ENCODE measurements at places on chromosomes 13 and 19. TPM values are rescaled to one million over a fixed set of nuclear protein-coding genes. Genes with fewer than 3 reads are reported as not detected.

Gene LIN7B
- polyA plus RNA-seq, result 2.7 TPM

Gene CLDN10
- 15.1 TPM for polyA plus RNA-seq

Gene SERPINE3
- polyA plus RNA-seq, result not detected

Gene LPAR2
- 1.3 TPM for polyA plus RNA-seq

Gene TJP3
- polyA plus RNA-seq, result 9.8 TPM

All from liver (tissue), 10 donors.